ENCODE measurements at places on chromosomes 5 and 9.
A peak's percentile ranks its signal among the peaks of the same experiment; 100 is the strongest.

- DNase-seq: no peak
These were observed 27.2 kb downstream of the TNFAIP8 start for GRCh38 chr5:119383008-119383407.

DNA sequence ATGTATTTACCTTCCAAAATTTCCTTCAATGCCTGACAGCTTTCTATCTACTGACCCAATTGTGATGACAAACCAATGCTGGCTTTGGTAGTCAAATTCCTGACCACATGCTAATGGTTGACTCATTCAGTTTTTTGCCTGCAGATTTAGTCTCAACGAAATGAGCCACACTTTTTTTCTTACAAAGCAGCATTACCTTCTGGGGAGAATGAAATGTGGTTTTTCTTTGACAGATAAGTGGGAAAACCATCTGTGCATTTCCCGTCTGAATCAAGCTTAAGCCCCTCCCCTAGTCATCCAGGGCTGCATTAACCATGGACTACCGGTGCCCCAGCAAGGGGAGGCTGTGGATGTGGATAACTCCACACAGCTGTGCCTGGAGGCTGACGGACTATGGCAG is 99.6 kb upstream of the TAF11L2 start:
- DNase-seq: peak; percentile 71

DNA sequence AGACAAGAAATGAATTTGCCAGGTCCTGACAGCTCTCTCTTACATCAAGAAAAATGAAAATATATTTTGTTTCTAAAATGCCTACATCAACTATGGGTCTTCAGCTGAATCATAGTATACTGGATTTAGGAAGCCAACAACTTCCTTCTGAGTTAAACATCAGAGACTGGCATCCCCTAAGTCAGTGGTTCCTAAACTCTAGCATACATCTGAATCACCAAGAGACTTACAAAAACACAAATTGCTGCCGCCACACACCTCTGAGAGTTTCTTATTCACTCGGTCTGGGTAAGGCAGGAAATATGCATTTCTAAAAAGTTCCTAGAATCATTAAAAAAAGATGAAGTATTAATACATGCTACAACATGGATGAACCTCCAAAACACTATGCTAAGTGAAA is 60.4 kb upstream of the TMEM252 start:
- no peak for DNase-seq

DNA sequence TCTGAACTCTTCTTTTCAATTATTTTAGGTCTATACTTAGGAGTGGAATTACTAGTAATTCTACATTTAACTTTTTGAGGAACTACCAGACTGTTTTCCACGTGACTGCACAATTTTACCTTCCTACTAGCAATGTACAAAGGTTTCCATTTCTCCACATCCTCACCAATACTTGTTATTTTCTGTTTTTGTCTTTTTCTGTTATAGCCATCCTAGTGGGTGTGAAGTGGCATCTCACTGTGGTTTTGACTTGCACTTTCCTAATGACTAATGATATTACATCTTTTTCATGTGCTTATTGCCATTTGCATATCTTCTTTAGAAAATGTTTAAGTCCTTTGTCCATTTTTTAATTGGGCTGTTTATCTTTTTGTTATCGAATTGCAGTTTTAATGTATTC is 136.9 kb upstream of the EGFLAM start:
- no peak for DNase-seq

DNA sequence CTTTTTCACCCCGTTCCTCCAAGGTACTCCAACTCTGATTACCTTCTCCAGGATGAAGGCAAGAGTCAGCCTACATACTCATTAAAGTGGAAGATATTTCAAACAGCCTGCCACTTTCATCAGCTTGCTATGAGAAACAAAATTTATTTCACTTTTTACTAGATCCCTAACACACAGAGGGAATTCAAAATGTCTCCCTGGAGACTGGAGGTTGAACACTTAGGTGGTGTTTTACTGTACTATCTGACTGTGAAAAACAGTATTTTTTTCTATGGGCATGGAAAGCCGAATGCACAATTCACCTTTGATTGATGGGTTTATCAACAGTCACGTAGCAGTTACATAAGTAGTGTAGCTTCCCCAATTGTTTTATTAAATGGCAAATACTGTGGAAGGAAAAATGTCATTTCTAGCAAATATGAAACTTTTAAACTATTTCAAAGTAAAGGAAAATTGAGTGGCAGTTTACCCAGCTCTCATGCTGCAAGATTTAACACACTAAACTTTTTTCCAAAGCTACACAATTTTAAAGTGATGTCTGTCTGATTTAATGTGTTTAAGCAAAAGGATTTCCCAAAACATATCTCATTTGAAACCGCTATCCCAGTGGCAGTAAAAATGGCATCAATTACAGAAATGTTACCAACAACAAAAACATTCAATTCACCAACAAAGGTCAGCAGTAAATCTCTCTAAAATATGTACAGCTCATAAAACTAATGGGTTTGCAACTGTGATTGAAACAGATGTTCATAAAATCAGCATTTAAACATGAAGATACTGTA is 125.0 kb upstream of the TLE4 start:
- no peak for DNase-seq

DNA sequence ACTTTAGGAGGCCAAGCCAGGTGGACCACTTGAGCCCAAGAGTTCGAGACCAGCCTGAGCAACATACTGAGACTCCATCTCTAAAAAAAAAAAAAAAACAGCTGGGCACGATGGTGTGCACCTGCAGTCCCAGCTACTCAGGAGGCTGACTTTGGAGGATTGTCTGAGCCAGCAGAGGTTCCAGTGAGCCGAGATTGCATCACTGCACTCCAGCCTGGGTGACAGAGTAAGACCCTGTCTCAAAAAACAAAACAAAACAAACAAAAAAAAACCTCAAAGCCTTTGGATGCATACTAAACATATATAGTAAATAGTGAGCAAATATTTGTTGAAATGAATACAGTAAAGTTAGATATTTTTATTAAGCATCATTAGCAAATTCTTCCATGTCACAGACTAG is 5.3 kb downstream of the SLC35D2 start:
- DNase-seq: no peak

GRCh38 chr9:129619787-129620668 is 873 bp downstream of the C9orf50 start:
- DNase-seq: peak; percentile 7

DNA sequence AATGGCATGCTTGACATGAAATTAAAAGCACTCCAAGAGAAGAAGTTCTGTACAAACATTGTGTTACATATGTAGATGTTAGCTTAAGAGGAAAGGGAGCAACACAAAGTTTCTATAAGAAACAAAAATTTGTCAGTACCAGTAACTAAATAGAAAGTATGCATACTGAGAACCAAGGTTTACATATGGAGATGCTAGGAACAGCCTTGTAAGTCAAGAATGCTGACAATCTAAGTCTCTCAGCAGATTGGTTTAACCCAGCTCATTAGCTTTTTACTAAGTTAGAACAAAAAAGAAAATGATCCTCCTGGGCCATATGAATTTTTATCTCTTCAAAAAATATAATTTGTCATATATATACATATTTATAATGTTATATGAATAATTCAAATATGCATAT is 2022.1 kb upstream of the ACO1 start:
- DNase-seq: no peak

DNA sequence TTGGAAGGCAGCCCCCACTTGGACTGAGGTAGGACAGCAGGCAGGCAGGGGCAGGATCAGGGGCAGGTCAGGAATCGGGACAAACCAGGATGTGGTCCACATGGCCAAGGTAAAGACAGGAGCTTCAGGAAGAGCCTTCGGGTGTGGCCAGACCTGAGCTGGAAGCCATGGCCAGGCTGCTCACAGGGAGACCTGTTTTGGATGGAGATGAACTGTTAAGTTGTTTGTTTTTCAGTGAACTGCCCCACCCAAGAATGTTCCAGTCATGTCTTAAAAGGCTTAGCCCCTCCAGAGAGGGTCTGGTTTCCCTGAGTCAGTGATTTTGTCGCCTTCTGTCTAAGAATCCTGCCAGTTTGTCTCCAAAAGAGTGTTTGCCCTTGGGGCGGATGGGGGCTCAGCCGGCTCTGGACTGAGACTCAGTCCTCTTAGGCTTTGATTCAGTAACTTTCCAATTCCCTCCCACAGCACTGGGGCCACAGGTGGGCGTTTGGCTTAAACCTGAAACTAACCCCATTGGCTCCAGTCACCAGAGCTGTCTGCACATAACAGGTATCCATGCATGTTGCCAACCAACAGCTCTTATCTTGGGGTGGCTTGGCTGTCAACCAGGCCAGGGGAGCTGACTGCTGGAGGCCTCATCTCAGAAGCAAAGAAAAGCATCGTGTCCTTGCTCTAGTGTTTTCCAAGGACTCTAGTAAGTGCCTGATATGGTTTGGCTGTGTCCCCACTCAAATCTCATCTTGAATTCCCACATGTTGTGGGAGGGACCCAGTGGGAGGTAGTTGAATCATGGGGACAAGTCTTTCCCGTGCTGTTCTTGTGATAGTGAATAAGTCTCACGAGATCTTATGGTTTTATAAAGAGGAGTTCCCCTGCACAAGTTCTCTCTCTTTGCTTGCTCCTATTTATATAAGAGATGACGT is 11.3 kb upstream of the ANKH start:
- DNase-seq: no peak

DNA sequence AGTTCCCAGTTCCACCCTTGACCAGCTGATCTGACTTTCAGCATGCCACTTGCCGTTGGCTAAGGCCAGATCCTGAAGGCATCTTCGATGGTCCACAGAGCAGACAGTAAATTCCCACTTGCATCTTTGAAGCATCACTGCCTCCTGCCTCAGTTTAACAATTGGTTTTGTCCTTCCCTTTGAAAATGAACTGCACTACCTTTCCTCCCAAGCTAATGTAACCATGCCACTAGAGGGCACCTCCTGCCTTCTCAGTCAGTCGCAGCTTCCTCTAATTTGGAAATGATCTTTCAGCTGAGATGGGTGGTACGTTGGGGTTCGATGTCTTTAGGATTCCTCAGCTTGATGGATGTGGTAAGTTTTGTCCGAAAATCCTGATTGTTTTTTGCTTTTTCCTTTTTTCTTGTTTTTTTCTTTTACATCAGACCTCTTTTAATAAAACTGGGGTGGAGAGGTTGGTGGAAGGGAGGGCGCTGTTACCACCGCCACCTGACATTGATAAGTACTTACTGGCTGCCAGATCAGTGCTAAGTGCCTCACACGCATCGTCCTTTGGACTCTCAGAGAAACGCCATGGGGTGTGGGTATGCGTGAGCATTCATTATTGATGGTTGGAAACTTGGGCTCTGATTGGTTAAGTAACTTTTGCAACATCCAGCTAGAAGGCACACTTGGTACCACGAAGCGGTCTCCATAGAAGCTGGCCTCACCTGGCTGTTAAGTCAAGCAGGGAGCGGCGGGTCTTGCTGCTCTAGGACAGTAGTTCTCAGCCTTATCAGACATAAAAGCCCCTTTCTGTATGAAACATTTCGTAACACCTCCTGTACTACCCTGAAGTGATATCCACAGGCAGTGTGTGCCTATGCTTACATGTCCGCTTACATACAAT is 16.9 kb downstream of the PTTG1 start:
- peak; percentile 47 for DNase-seq

DNA sequence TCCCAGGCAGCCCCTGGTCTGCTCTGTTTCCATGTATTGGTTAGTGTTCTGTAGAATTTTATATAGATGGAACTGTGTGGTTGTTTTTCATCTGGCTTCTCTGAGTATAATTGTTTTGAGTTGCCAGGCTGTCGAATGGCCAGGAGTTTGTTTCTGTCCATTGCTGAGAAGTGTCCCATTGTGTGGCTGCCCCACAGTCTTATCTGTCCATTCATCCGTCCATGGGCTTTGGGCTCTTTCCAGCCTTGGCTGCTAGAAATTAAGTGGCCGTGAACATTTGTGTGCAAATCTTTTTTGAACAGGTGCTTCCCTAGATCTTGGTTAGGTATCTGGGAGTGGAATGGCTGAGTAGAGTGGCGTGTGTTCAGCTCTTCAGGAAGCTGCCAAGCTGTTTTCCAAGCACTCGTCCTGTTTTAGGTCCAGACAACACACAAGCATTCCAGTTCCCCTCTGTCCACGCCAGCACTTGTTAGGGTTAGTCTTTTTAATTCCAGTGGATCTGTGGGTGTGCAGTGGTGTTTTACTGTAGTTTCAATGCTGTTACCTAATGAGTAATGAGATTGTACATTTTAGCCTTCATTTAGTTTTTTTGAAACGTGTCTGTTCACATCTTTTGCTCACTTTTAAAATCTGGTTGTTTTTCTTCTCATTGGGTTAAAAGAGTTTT is 122.2 kb upstream of the CACNA1B start:
- no peak for DNase-seq

GRCh38 chr5:166083183-166083959 is 2208.1 kb upstream of the WWC1 start:
- no peak for DNase-seq

GRCh38 chr5:118293378-118293777 is 695.0 kb downstream of the DTWD2 start:
- DNase-seq: no peak

DNA sequence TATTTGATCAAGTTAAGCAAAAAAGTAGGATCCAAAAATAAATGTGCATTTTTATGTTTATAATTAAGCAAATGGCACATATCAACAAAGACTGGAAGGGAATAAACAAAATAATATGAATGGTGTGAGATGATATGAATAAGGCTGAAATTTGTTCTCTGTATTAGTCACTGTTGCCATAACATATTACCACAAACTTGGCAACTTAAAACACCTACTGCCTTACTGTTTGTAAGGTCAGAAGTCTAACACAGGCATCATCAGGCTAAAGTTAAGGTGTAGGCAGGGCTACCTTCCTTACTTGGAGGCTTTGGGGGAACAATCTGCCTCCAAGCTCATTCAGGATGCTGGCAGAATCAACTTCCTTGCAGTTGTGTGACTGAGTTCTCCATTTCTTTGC is 19.3 kb downstream of the PGGT1B start:
- no peak for DNase-seq

DNA sequence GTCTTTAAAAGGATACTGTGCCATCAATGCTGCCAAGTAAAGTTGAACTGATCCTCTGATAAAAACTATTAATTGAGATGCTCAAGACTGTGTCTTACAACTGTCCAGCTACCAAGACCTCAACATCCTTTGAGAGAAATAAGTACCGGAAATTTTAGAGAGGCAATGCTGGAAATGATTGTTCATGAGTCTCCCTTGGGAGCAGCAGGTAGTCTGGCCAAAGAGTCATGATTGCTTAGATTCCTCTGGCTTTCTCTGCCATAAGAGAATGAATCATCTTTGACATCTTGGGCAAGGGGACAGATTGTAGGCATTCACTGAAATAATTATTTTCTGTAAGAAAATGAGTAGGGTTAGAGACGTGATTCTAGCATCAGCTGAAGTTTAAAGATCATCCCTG is 466.6 kb upstream of the DAB2 start:
- DNase-seq: no peak

DNA sequence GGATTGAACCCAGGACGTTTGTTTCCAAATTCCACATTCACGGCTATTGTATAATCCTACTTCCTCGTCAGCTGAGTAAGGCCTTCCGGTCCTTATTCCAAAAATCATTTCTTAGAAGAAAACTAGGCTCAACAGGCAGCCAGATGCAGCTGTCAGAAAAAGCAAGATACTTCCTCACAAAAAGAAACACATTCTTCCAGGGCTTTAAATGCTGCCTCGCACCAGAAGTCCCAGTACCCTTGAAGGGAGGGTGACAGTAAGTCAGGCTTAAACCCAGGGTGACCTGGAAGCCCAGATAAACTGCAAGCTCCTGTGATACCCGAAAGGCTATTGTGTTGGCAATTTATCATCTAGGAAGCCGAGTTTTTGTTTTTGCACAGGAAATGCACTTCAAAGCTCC is 414.0 kb downstream of the NFIB start:
- DNase-seq: no peak

GRCh38 chr5:132073231-132074013 is at the start of gene CSF2:
Gene CSF2 (plus strand): TSS chr5:132073789. CDS start chr5:132073824, 35 bp downstream.
- DNase-seq: no peak

All from MV-4-11 (cell line).